ENCODE measurements at places on chromosomes 2 and 18.

DNA sequence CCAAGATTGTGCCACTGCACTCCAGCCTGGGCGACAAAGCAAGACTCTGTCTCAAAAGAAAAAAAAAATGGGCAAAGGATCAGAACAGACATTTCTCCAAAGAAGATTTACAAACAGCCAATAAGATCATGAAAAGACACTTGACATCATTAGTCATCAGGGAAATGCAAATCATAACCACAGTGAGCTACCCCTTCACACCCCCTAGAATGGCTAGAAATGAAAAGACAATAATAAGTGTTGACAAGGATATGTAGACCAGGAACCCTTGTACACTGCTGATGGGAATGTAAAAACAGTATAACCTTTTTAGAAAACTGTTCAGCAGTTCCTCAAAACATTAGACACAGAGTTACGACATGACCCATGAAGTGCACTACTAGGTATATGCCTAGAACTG, 18.4 kb upstream of the MTERF4 start:
- no peak for DNase-seq

- DNase-seq = no peak
These were observed 91.3 kb upstream of the GPR45 start for GRCh38 chr2:105150231-105150630.

GRCh38 chr2:127000937-127001336, 102.2 kb downstream of the TEX51 start:
- DNase-seq = no peak

- DNase-seq = no peak
These were observed 518.9 kb downstream of the TDRD15 start for GRCh38 chr2:21642647-21643046.

GRCh38 chr2:47888581-47889280, 17.6 kb downstream of the FBXO11 start:
- DNase-seq = no peak

All from activated T-helper 1 cell treated with anti-CD3 and anti-CD28 coated beads, Interleukin-2, amount 50 U/mL, for 16 hours (primary cell).